CD4-positive, alpha-beta T cell treated with Interleukin-17A for 1 hour (primary cell): ENCODE measurements at places on chromosomes 3 and 15.
A peak's percentile ranks its signal among the peaks of the same experiment; 100 is the strongest.

DNA sequence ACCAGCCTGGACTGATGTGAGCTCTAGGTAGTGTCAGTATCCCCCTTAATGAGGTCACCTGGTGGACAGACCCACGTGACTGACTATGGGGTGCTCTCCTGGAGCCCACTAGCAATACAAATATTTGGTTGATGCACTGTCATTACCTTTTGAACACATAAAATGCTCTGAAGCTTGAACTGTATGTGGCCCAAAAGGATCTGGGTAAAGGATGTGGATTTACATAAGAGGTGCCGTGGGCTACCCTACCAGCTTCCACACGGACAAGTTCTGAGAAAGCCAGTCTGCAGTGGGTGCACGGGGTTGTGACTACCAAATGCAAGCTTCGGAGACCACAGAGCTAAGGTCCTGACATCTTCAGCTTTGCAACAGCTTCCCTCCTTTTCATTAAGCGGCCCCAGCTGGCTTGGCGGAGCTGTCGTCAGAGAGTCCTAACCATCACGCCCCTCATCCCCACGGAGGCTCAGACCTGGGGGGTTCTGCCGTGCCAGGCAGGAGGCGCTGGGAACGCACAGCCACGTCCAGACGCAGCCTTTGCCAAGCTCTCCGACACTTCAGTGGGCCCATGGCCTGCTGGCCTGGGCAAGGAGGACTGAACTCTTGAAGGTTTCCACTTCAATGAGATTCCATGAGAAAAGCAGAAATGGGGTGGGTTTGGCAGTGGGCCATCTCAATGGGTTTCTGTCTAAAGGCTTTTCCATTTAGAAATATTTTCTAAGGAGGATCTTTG is 228.3 kb downstream of the ADAMTS17 start:
- no peak for DNase-seq

DNA sequence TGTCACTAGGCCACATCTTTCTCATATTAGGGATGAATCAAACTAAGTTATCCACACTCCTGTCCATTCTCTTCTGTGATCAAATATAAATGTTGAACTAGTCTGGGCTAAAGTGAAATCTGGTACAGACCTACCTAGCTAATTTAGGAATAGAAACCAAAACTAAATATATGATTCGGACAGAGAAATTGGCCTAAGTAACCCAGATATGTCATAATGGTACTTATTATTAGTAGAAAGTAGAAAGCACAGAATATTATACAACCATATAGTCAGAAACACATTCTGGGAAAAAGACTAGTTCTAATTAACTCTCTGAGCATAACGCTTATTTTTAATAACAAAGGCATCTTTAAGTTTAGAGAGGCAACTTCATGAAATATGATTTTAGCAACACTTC is 389.0 kb downstream of the LSAMP start:
- DNase-seq: no peak

DNA sequence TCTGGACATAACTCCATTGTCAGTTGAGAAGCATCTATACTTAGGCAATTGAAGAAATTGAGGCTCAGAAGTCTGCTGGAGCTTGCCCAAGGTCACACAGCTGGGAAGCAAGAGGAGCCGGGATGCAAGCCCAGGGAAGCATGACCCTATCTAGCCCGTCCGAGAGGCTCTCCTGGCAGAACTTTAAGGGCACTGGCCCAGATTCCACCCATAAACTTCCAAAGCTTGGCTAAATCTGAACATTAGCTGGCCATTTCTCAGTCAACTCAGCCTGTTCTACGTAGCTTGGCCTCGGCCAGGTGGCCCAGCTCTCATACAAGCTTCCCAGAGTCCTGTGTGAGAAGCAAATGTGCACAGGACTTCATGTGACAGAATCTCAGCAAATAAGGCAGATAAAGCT is 75.8 kb downstream of the LRIG1 start:
- no peak for DNase-seq

DNA sequence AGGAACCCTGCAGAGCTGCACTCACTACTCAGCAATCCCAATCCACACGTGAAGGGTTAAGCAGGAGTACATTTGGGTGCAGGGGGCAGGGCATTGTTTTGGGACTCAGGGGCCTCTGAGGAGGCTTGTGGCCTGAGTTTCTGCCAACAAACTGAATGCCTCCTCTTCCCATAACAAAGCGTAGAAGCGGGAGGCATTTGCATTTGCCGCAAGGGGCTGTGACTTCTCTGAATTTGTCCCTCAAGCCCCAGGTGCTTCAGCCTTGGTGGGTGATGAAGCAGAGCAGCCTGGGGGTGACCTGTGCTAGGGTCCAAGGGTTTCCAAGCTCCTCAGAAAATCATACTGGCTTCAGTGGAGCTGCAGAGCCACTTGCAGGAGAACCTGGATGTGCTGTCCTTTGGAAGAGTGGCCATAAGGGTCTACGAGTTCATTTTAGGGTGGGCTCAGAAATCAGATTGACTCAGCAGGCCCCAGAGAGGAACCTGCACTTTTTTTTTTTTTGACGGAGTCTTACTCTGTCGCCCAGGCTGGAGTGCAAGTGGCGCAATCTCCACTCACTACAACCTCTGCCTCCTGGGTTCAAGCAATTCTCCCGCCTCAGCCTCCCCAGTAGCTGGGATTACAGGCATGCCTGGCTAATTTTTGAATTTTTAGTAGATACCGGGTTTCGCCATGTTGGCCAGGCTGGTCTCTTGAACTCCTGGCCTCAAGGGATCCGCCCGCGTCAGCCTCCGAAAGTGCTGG is 1.4 kb upstream of the RPSA start:
- DNase-seq: no peak

GRCh38 chr3:105465251-105465853 is 98.6 kb downstream of the ALCAM start:
- DNase-seq: no peak

- DNase-seq: peak; percentile 28
Observed at GRCh38 chr15:75809986-75810750, 33.1 kb upstream of the UBE2Q2 start.

DNA sequence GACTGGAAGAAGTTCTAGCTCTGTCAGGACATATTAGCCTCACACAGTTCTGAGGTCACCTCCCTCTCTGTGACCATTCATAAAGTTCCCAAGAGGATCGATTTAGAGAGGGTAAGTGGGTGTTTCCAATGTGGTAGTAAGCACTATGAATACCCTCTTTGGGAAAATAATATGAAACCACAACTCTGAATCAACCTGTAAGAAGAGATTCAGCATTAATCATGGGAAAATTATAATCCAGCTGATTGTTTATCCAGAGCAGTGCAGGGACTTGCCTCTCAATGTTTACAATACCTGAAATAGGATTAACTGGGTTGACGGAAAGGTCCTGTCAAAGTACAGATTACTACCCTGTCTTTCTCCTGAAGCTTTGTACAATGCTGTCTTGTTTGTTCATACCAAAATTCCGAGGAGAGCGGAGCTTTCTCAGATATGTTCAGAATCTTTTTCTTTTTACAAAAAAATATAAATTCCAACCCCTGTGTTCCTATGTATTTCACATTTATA is 302.9 kb upstream of the DPPA4 start:
- DNase-seq: no peak

- no peak for DNase-seq
Observed at GRCh38 chr3:120181632-120182031, 87.4 kb upstream of the GSK3B start.

DNA sequence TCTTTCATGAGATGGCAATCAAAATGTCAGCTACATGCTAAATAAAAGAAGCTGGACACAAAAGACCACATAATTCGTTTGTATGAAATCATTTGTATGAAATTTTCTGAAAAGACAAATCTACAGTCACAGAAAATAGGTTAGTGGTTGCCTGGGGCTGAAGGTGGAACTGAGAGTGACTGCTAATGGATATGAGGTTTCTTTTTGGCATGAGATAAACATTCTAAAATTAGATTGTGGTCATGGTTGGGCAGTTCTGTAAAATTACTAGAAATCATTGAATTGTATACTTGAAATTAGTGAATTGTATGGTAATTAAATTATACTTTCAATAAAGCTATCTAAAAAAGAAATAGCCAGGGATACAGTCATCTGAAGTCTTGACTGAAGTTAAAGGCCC is 2.7 kb upstream of the DMXL2 start:
- no peak for DNase-seq

DNA sequence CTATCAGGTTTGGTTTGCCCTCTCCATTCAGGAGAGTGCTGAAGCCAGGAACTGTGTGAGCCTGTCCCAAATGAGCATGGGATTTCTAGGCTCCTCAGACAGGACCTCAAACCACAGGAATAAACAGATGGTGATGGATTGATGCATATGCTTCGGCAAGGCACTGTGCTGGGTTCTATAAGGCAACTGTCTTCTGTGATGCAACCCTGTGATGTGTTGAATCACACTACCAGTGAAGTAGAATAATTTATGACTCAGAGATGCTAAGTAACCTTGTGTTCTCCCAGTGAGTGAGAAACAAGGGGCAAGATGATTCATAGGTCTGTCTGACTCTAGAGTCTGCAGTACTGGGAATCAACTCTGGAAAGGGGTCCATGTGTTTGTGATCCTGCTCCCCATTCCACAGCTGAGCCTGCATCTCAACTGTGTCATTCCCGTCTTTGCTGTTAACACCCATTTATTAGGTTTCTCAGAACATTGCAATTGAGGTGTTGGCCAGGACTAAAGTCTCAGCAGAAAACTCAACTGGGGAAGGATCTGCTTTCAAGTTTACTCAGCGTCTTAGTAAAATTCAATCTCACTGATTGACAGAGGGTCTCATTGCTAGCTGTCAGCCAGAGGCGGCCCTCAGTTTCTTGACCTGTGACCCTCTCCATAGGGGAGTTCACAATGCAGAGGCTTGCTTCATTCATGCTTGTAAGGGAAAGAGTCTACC is 510.1 kb upstream of the CFAP20DC start:
- no peak for DNase-seq

GRCh38 chr3:12643010-12643380 is 20.9 kb downstream of the RAF1 start:
- no peak for DNase-seq

GRCh38 chr3:152284906-152285305 is 16.2 kb downstream of the MBNL1 start:
- DNase-seq: peak; percentile 70

- no peak for DNase-seq
Observed at GRCh38 chr3:37479981-37480380, 305.6 kb upstream of the LRRFIP2 start.

DNA sequence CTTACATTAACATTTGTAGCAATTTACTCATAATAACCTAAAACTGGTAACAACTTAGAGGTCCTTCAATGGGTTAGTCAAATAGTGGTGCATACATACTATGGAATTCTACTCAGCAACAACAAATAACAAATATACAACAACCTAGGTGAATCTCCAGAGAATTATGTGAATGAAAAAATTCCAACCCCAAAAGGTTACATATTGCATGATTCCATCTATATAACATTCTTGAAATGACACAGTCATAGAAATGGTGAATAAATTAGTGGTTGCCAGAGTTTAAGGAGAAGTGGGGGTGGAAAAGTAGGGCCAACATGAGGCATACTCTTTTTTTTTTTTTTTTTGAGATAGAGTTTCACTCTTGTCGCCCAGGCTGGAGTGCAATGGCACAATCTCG is 12.7 kb upstream of the SNTN start:
- no peak for DNase-seq

GRCh38 chr3:194374935-194375334 is 5.4 kb upstream of the LRRC15 start:
- DNase-seq: no peak

DNA sequence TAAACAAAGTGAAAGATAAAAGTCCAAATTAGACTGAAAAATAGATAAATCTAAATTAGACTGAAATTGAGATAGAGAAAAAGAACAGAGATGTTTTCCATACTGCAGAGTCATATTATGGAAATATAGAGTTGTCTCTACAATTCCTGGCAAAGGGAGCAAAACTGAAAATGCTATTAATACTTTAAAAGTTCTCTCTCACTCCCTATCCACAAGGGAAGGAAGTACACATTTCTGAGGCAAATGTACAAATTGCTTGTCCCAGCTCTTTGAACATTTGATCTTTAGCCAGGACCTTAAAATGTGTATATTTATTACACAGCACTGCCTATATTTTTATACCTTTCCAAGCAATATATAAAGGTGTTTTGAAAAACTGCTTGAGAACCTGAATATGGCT is 225.1 kb upstream of the SEMA6D start:
- no peak for DNase-seq

DNA sequence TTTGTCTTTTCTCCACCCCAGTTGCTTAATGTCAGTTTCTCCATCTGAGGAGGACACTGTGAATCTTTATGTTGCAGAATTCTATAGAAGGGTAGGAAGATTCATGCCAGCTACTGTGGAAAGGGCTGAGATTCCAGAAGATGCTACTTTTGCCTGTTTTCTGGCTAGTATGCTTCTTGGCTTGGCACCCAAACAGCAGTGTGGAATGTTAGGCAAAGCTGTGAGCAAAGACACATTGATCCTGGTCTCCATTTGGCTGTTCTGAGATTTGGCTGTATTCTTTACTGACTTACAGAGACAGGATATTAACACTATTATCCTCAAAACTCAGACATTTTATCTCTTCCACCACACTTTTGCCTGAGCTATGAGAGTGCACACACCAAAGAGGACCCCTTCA is 39.3 kb downstream of the PDHB start:
- DNase-seq: no peak

- no peak for DNase-seq
Observed at GRCh38 chr15:41241221-41241964, 10.3 kb downstream of the CHP1 start.

DNA sequence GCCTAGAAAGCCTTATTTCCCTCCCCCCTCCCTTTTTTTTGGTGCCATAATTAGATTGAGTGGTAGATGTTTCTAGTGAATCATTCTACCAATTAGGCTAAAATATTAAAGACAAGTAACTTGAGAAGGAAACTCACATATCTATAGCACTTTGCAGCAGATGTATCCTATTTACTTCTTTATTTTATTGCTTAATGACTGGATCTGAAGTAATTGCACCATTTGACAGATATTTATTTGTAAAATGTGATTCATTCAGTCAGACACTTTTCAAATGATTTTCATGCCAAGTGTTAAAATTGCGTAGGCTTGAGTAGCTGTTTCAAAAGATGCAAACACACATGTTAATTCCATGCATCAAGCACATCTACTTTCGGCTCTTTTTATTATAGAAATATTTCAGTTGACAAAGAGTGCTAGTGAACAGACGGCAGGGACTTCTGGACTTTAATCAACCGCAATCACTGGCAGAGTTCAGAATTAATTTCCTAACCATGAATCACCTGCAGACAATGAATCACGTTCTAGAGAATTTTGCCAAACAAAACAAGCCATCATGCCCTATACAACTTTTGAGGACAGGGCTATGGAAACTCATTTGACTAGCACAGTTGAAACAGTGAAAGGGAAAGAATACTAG is 636.8 kb downstream of the MECOM start:
- DNase-seq: no peak
